ENCODE measurements at places on chromosomes 1 and 21. TPM values are rescaled to one million over a fixed set of nuclear protein-coding genes. Genes with fewer than 3 reads are reported as not detected.

The PRKCZ gene
- total RNA-seq: 9.6 TPM

The ARID1A gene
- total RNA-seq: 33.6 TPM

The COL16A1 gene
- total RNA-seq: 5.7 TPM

The RNU1-3 gene
- not detected for total RNA-seq

The NUF2 gene
- 29.3 TPM for total RNA-seq

The S100A14 gene
- total RNA-seq: 0.24 TPM

The FAM177B gene
- total RNA-seq: not detected

The UBASH3A gene
- total RNA-seq: 0.12 TPM

The TBX15 gene
- not detected for total RNA-seq

The NID1 gene
- total RNA-seq: 8.0 TPM

The TSPAN2 gene
- 1.3 TPM for total RNA-seq

The RORC gene
- 0.05 TPM for total RNA-seq

The FOXD3 gene
- 0.73 TPM for total RNA-seq

The FAM167B gene
- 0.70 TPM for total RNA-seq

The LIPI gene
- total RNA-seq: not detected

The CHRNB2 gene
- total RNA-seq: 0.30 TPM

The HLX gene
- 4.2 TPM for total RNA-seq

The NFYC gene
- 36.5 TPM for total RNA-seq

The VCAM1 gene
- total RNA-seq: 0.09 TPM

The NPHS2 gene
- not detected for total RNA-seq

The ANGPTL1 gene
- not detected for total RNA-seq

The VSIG8 gene
- not detected for total RNA-seq

The CFAP298 gene
- 31.6 TPM for total RNA-seq

The OPRD1 gene
- total RNA-seq: 0.01 TPM

The MYOG gene
- total RNA-seq: not detected

The CLDN19 gene
- total RNA-seq: not detected

The S100A6 gene
- total RNA-seq: 3,480 TPM

The ELAVL4 gene
- 0.07 TPM for total RNA-seq

The KLHDC8A gene
- 0.79 TPM for total RNA-seq

The CCDC185 gene
- total RNA-seq: not detected

The METTL25B gene
- total RNA-seq: 20.0 TPM

The SLC16A4 gene
- 37.3 TPM for total RNA-seq

The FAM151A gene
- 0.32 TPM for total RNA-seq

The ACTL8 gene
- 1.0 TPM for total RNA-seq

The OR2T29 gene
- not detected for total RNA-seq

The NHLH1 gene
- total RNA-seq: 0.39 TPM

The TFF2 gene
- not detected for total RNA-seq

The BRDT gene
- not detected for total RNA-seq

The SLFNL1 gene
- total RNA-seq: not detected

The CLDN17 gene
- not detected for total RNA-seq

Measured in A549 treated with Mapracorat at 1 μM for 4 hours (cell line).